ENCODE measurements at places on chromosomes 13 and 19.
A peak's percentile ranks its signal among the peaks of the same experiment; 100 is the strongest.

- DNase-seq: no peak
These were observed 133.0 kb downstream of the SIPA1L3 start for GRCh38 chr19:38039966-38040365.

- DNase-seq: no peak
These were observed 290.9 kb upstream of the MAB21L1 start for GRCh38 chr13:35767256-35767976.

GRCh38 chr13:67996101-67996500, 766.0 kb upstream of the PCDH9 start:
- DNase-seq: no peak

DNA sequence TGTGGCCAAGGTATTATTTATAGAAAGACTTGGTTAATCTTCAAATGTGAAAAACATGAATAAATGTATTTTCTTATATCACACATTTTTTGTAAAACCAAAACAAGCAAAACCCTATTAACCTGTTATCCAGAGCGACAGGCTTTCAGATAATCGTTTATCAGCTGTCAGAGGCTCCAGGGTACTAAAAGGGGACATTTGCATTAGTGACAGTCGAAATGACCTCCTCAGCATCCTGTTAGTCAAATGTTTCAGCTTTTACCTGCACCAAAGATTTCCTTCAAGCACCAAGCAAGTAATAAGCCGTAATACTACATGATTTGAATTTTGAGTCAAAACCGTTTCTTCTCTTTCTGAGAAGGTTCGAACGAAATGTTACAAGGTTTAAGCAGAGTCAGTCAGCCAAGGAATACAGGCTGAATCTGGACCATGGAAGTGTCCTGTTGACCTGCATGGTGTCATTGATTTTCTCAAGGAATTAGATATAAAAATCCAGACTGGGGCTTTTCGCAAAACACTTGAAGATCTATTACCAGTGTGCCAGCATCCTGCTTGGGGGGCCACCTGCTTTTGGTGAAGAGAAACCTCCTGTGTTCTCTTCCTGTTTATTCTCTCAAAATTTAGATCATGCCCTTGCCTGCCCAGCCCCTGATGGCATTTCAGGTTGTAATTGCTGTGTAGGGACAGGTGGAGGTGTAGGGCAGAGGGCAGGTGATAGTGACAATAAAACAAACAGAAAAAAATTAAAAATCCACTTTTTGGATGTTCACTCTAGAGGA, 11.3 kb upstream of the RFC3 start:
- DNase-seq: no peak

- no peak for DNase-seq
These were observed 158.7 kb upstream of the GPR12 start for GRCh38 chr13:26919311-26919710.

DNA sequence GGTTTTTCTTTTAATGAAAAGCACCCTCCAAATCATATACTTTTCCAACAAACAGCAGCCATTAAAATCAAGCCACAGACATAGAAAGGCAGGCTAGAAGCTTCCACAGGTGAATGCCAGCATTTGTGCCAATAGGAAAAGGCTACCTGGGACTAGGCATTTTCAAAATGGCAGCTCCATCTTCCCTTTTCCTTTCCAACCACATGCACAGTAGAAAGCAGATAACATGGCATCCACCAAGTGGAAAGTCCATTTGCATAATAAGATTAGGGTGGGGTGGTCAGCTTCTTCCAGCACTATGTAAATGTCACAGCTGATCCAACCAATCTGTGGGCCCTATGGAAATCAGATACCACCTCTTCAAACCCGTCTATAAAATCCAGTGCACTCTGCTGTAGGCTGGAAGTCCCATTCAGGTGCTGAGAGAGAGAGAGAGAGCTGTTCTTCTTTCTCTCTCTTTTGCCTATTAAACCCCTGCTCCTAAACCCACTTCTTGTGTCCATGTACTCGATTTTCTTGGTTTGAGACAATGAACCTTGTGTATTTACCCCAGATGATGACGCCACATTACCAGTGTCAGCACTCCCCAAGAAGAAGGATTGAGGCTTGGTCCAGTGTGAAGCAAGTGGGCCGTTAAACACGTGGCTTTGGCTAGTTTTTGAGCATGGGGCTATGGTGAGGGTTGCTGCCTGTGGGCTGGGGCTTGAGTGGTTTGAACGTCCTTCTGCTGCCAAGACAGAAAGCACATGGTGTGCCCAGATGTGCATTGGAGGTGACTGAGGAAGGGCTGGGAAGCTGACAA, 24.2 kb upstream of the IGFL1 start:
- no peak for DNase-seq

DNA sequence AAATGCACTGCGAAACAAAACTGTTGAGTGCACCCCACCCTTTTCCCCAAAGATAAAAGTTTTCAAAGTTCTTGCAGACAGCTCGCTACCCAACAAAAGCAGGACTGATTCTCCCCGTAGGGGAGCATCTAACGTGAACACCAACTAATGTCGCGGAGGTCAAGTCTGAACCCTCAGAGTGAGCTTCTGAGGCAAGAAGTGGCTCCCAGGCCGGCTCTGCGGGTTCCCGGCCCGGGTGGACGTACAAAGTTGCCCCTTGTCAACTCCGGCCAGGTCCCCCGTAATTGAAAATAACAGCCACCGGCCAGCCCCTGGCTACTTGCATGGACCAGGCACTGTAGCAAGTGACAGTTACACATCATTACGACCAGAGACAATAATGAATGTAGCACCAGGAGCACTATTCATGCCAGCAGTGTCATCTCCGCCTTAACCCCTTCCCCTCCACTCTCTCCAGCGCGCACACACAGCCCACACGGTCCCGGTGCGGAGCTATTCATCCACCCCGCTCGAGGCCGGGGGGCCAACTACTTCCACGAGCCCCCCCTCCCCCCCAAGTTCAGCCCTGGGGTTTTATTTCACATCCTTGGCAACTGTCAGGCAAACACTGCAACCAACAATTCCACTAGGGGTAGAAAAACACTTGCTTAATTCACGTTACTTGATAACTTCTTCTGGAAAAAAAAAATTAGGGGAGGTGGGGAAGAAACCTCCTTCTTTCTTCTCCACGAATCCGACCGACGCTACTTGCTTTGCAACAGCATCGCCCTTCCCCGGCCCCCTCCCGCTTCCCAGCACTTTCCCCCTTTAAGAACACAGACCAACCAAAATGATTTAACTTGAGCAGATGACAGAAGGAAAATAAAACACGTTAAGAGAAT, 1.2 kb downstream of the KLF12 start:
- no peak for DNase-seq

DNA sequence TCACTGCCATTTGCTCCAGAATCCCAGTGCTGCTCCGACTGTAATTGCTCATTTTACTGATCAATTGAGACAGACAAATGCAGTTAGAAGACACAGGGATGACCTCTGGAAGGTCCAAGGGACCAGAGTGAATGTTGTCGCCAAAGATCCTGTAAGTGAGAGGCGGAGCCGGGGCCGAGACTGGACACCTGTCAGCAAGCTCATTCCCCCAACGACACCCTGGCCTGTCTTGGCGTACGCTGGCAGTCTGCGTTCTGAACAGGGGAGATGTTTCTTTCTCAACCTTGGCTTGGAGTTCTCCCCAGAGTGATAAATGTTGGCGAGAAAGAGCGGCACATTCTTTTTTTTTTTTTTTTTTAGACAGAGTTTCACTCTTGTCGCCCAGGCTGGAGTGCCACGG, 24.2 kb downstream of the GADD45B start:
- no peak for DNase-seq

DNA sequence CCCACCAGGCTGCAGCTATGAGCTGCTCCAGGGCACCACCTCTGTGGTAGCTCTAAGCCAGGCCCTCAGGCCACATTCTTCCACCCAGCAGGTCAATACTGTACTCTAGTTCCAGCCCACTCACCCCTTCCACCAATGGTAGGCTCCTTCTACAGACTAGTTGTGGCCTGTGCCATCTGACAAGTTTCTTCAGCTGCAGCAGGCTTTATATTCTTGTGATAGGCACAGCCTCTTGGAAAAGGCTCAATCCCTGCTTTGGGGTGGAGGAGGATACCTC, 8.5 kb downstream of the MICU2 start:
- DNase-seq: no peak

DNA sequence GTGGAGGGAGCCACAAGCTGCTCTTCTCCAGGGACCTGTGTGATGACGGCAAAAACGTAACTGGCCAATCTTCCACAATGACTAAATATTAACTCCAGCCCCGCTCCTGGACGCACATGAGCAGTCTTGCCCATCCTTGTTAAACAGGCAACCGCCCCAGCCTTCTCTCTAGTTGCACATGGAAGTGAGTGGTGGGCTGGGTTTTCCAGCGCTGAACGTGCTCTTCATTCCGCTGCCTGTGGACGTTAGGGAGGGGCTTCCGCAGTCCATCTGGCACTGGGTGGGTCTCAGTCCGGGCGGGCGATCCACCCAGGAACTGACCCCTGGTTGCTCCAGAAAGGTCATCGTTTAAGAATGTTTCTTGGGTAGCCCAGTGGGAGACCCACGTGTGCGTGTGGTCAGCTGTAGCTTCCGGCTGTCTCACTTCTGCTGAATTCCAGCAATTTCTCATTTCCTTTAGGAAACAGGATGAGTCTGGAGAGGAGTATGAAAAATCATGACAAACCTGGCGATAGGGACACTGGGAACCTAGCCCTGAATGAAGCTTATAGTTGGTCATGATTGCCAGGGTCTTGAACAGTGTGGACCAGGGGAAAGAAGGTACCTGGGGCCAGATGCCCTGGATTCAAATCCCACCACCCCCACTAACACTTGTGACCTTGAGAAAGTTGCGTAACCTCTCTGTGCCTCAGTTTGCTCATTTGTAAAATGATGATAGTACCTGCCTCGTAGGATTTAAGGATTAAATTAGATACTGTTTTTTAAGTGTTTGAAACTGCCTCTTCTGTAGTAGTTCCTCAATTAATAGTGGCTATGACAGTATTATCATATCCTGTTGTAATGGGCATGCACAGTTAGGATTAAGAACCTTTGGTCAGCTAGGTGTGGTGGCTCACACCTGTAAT, 92.6 kb downstream of the SIPA1L3 start:
- DNase-seq: no peak

DNA sequence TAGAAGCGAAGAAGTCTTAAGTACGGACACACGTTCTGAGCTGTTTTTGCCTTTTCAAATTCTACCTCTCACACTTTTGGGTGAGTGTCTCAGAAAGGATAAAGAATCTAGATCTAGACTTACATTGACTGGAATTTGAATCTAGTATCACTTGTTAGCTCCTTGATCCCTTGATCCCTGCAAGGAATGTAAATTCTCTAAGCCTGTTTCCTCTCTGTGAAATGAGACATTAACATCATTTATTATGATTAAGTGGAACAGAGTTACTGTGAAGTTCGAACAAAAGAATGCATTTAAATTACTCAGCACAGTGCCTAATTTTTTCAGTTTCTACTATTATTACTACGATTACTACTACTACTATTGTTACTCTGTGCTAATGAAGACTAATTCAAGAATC, 86.6 kb upstream of the POSTN start:
- DNase-seq: no peak

- DNase-seq: no peak
These were observed 21.2 kb upstream of the ZNF536 start for GRCh38 chr19:30350692-30351663.

GRCh38 chr19:55305491-55305890, 19.6 kb downstream of the TMEM150B start:
- no peak for DNase-seq

DNA sequence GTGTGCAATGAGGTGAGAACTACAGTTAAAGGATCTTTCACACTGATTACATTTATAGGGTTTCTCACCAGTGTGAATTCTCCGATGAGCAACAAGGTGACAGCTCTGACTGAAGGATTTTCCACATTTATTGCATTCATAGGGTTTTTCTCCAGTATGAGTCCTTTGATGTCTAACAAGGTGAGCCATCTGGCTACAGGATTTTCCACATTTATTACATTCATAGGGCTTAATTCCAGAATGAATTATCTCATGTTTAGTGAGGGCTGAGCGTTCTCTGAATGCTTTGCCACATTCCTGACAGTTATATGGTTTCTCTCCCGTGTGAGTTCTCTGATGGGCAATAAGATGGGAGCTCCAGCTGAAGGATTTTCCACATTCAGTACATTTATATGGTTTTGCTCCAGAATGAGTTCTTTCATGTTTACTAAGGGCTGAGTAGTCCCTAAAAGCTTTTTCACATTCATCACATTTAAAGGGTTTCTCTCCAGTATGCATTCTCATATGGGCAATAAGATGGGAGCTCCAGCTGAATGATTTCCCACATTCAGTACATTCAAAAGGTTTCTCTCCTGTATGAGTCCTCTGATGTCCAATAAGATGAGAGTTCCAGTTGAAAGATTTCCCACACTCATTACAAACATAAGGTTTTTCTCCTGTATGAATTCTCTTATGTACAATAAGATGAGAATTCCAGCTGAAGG, 4.4 kb upstream of the C19orf18 start:
- DNase-seq: no peak

- peak; percentile 68 for DNase-seq
These were observed 29.8 kb upstream of the GRTP1 start for GRCh38 chr13:113393563-113394338.

GRCh38 chr19:13022859-13023636, 27.8 kb downstream of the NFIX start:
- DNase-seq: no peak

- no peak for DNase-seq
These were observed 14.2 kb upstream of the ZNF91 start for GRCh38 chr19:23409392-23410048.

- no peak for DNase-seq
These were observed 14.4 kb downstream of the MEF2B start for GRCh38 chr19:19155495-19156219.

DNA sequence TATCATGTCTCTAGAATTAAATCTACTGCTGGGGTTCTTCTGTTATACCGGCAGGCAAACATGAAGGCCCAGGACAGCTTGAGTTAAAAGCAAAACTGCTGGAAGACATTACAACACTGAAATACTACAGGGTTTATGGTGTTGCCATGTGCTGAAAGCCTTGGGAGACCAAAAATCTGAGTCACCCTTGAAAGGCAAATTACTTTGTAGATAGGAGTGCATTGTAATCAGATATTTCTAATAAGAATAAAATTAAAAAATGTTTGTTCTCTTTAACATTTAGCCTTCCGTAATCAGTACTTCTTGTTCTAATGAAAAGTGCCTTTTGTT, 181.3 kb downstream of the PCDH9 start:
- no peak for DNase-seq

- no peak for DNase-seq
These were observed 224.0 kb upstream of the UBL3 start for GRCh38 chr13:30074431-30074830.

- no peak for DNase-seq
These were observed 72.1 kb downstream of the KATNAL1 start for GRCh38 chr13:30235216-30235615.

Measured in stimulated activated CD4-positive, alpha-beta T cell treated with anti-CD3 and anti-CD28 coated beads, Interleukin-1b, Interleukin-23, amount 100 ng/mL, for 1 hour (primary cell).